ENCODE measurements at places on chromosomes 1 and 21. TPM values are rescaled to one million over a fixed set of nuclear protein-coding genes. Genes with fewer than 3 reads are reported as not detected.

Gene ETV3
- 19.5 TPM for total RNA-seq

GRCh38 chr1:40823983-40824382 is 38.2 kb downstream of the CITED4 start:
- no peak for DNase-seq
- peaks cover 23% of the 10 kb centered on the region for H3K4me1 ChIP-seq
- no peaks in the 10 kb centered on the region for H3K36me3 ChIP-seq
- no peak overlapping the region for H3K4me3 ChIP-seq

Gene HHIPL2
- total RNA-seq, result not detected

- H3K36me3 ChIP-seq, result no peaks in the 10 kb centered on the region
- no peaks in the 10 kb centered on the region for H3K27me3 ChIP-seq
Measured at GRCh38 chr1:206109718-206110117, 7.5 kb downstream of the AVPR1B start.

Gene G0S2
- not detected for total RNA-seq

GRCh38 chr1:10424034-10424433 is 6.2 kb upstream of the CENPS start:
- peaks cover 3% of the 10 kb centered on the region for H3K4me1 ChIP-seq
- H3K36me3 ChIP-seq, result no peaks in the 10 kb centered on the region

GRCh38 chr1:54791880-54792522 is 9.1 kb downstream of the TTC22 start:
- no peak overlapping the region for H3K27ac ChIP-seq
- no peaks in the 10 kb centered on the region for H3K36me3 ChIP-seq
- H3K27me3 ChIP-seq, result no peaks in the 10 kb centered on the region

DNA sequence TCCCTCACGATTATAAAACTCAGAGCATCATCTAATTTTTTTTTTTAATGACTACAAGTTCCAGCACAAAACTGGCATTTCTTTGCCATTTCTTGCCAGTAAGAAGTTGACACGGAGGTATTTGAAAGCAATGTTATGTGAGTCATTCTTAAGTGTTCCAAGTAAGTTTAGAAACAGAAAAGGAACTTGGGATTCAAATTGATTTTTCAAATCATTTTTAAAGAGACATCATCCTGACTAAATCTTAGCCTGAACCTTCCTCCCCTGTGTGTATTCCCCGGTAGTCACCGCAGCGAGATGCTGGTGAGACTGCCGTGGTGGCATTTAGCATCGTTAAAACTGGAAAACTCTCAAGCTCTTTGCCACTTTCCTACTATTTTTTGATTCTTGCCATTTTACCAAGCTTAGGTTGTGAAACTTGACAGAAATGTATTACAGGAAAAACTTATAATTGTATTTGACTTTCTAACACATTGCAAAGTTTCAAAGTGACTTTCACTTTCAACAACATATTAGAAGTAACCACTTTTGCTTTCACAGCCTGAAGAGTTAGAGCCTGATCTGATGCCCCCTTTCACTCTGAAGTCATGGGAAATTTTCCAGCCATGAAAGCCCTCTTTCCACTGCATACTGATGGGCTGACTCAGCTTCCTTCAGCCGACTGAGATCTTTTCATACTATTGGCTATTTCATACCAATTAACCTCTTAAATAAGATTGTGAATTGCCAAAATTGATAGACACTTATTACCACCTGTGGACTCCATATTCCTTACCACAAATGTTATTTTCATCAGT is 61.4 kb downstream of the OLFML2B start:
- no peak overlapping the region for H3K27ac ChIP-seq
- H3K4me1 ChIP-seq, result peaks cover 12% of the 10 kb centered on the region
- H3K4me3 ChIP-seq, result no peak overlapping the region
- H3K27me3 ChIP-seq, result no peaks in the 10 kb centered on the region
- DNase-seq, result no peak

GRCh38 chr1:206738370-206739366 is 31.9 kb upstream of the IL19 start:
- H3K4me1 ChIP-seq, result peaks cover 15% of the 10 kb centered on the region
- H3K27me3 ChIP-seq, result no peaks in the 10 kb centered on the region
- no peaks in the 10 kb centered on the region for H3K36me3 ChIP-seq
- peak; percentile 29 for DNase-seq
- H3K27ac ChIP-seq, result no peak overlapping the region
- no peak overlapping the region for H3K4me3 ChIP-seq

Gene ARHGEF10L
- 20.3 TPM for total RNA-seq

DNA sequence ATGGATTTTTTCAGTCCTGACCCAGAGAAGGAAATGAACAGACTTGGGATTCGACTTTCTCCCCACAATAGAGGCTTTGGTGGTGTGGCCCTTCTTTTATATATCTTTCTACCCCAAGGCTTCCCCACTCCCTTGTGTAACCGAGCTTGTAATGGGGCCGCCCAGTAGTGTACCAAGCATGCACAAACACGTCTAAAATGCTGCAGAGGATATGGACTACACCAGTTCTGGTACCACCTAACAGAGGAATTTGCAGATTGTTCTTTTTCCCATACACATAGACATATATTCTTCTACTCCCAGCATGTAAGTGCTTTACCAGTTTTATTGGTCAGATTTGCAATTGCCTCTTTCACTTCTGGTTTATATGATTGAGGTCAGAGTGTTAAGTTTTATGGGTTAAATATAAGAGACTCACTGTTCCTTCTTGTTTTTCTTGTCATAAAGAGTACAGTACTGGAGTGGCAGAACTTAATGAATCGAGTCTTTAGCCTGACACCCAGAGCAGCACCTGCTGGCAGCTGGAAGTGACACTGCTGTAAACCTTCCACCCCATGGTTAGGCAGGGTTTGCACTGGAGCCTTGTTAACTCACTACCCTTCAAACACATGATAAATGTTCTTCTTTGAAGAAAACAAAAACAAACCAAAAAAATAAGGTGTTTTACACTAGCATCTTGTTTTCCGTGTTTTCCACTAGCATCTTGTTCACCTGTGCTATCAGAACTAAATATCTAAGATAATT is 198.6 kb downstream of the PTPRC start:
- no peaks in the 10 kb centered on the region for H3K4me1 ChIP-seq
- no peaks in the 10 kb centered on the region for H3K27me3 ChIP-seq
- H3K36me3 ChIP-seq, result no peaks in the 10 kb centered on the region
- no peak overlapping the region for H3K27ac ChIP-seq
- no peak for DNase-seq

GRCh38 chr1:76669624-76670315 is 197.5 kb upstream of the ST6GALNAC5 start:
- H3K4me1 ChIP-seq, result no peaks in the 10 kb centered on the region
- no peak for DNase-seq
- H3K27me3 ChIP-seq, result no peaks in the 10 kb centered on the region
- H3K36me3 ChIP-seq, result no peaks in the 10 kb centered on the region

DNA sequence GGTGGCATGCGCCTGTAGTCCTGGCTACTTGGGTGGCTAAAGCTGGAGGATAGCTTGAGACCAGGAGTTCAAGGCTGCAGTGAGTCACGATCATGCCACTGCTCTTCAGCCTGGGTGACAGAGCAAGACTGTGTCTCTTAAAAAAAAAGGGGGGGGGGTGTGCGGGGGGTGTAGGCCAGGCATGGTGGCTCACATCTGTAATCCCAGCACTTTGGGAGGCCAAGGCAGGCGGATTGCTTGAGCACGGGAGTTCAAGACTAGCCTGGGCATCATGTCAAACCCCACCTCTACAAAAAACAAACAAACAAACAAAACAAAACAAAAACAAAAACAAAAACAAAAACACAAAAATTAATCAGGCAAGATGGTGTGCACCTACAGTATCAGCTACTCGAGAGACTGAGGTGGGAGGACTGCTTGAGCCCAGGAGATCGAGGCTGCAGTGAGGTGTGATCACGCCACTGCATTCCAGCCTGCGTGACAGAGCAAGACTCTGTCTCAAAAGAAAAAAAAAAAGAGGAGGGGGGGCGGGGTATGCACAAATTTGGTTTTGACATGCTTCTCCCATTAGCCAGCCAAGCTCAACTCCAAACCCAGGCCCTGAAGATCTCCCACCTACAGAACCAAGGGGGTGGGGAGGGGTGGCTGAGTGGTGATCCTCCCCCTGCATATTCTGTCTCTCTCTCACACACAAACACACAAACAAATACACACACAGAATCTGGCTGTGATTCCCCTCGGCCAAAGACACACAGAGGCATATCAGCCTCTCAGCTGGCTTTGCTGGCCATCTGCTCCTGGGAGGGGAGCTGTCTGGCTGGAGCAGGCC is 3.1 kb downstream of the PTAFR start:
- no peaks in the 10 kb centered on the region for H3K27me3 ChIP-seq
- H3K27ac ChIP-seq, result no peak overlapping the region
- H3K4me3 ChIP-seq, result no peak overlapping the region
- DNase-seq, result no peak
- no peaks in the 10 kb centered on the region for H3K36me3 ChIP-seq

DNA sequence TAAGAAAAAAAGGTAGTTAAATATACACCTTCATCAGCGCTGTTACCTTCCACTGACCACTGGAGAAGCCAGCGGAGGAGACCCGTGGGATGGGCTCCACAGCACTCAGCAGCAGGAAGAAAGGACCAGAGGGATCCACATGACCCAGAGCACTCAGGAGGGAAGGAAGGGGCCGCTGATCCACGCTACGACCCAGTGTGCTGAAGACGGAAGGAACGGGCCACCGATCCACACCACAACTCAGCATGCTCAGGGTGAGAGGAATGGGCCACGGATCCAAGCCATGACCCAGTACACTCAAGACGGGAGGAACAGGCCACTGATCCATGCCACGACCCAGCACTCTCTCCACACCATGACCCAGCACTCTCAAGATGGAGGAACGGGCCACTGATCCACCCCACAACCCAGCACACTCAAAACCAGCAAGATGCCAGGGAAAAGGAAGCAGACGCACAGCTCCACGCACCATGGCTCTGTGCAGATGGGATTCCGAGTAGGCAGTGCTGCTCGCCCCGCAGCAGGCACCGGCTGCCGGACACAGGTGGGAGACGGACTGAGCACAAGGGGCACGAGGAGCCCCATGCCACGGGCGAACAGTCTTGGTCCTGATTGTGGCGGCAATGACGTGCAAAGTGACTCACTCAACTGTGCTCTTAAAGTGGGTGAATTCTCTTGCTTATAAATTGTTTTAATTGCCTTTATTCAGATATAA is 8.7 kb downstream of the WRAP73 start:
- H3K27me3 ChIP-seq, result no peaks in the 10 kb centered on the region
- no peak for DNase-seq
- H3K36me3 ChIP-seq, result no peaks in the 10 kb centered on the region

DNA sequence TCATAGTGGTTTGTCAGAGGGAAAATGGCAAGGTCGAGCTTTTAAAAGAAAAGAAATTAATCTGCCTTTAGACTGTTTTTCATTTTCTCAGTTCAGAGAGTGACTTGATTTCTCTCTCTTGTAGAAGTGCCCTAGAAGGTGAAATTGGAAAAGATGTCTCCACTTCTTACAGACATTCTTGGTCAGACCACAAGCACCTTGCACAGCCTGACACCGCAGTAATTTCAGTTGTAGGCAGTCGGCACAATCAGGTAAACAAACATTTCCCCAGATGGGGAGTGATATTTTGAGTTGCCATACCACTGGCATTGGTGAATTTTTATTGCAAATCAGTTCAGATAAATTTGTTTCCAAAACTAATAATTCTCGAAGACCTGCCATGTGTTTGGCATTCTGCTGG is 86.8 kb downstream of the PHTF1 start:
- H3K27ac ChIP-seq, result no peak overlapping the region
- no peak overlapping the region for H3K4me3 ChIP-seq
- no peaks in the 10 kb centered on the region for H3K4me1 ChIP-seq
- DNase-seq, result no peak
- H3K27me3 ChIP-seq, result no peaks in the 10 kb centered on the region

Gene AGMAT
- total RNA-seq, result 0.86 TPM

DNA sequence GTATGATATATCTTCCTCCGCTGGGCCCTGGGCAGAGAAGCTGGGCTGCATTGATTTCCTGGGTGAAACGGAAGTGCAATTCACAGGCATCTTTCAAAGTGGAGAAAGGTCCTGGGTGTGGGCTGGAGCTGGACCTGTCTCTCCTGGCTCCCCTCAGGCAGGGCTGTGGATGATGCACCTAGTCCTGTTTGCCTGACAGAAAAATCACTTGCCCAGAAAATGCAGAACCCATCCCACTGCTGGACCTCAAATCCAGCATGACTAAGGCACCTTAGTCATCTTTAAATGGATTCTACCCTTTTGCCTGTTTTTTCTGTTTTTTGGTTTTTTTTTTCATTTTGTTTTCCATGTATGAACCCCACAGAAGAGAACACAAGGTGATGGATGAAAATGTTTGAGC is 49.7 kb downstream of the MYSM1 start:
- no peak overlapping the region for H3K27ac ChIP-seq
- H3K4me1 ChIP-seq, result peaks cover 3% of the 10 kb centered on the region
- DNase-seq, result no peak
- no peaks in the 10 kb centered on the region for H3K27me3 ChIP-seq

DNA sequence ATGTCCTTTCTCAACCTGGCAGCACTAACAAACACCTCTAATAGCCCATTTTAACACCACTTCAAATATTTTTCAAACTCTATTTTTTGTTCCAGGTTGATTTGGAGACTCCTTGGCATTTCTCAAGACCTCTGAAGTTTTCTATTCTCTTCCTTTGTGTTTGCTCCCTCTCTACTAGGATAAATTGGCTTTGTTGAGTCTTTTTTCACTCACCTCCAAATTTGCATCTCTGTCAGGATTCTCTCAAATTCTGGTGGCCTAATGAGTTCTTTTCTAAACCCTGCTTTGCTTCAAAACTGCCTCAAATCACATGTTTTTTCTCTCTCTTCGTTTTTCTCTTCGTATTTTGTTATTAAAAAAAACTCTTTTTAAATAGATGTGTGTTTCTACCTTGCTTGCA is 582.2 kb upstream of the ADGRL4 start:
- DNase-seq, result peak; percentile 29
- no peaks in the 10 kb centered on the region for H3K27me3 ChIP-seq
- H3K4me1 ChIP-seq, result peaks cover 40% of the 10 kb centered on the region
- no peak overlapping the region for H3K4me3 ChIP-seq

Gene ATP1A2
- 154 TPM for total RNA-seq

- DNase-seq, result no peak
- no peak overlapping the region for H3K4me3 ChIP-seq
- no peak overlapping the region for H3K27ac ChIP-seq
- H3K4me1 ChIP-seq, result no peaks in the 10 kb centered on the region
- H3K27me3 ChIP-seq, result no peaks in the 10 kb centered on the region
Measured at GRCh38 chr1:182739545-182739944, 50.0 kb upstream of the NPL start.

DNA sequence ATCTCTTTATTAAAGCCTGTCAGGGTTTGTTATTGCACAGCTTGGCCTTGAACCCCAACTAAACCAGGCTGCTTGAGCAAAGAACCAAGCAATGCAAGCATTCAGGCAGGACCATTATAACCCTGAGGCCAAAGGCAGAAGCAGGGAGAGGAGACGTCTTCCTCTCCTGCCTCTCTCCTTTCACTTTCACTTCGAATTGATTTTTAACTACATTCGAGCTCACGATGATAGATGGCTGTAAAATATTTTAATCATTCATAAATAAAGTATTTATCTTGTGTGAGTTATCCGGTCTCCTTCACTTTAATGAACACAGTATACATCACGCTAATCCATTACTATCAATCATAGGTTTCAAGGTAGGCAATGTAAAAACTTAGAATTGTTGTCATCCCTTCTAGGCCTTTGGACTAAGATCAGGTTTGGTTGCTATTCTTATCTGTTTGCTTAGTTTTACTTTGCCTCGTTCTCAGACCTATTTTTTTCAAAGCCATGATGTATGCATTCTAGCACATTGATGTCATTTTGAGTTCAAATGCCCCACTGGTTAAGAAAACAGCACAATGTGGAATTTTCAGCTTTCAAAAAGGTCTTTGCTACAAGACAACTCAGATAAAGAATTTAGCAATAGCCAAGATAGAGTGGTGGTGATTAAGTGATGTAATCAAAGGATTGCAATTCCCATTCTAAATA is 480.2 kb upstream of the RUNX1 start:
- no peaks in the 10 kb centered on the region for H3K27me3 ChIP-seq
- DNase-seq, result no peak
- no peaks in the 10 kb centered on the region for H3K36me3 ChIP-seq
- no peak overlapping the region for H3K4me3 ChIP-seq

All from neural progenitor cell (in vitro differentiated cells).